ENCODE measurements at places on chromosomes 6 and 20. TPM values are rescaled to one million over a fixed set of nuclear protein-coding genes. Genes with fewer than 3 reads are reported as not detected.

SLC2A10 gene
- not detected for total RNA-seq

BMP6 gene
- not detected for total RNA-seq

PNLDC1 gene
- 0.35 TPM for total RNA-seq

PLAGL1 gene
- 6.3 TPM for total RNA-seq

MDFI gene
- not detected for total RNA-seq

FAM83C gene
- not detected for total RNA-seq

PGC gene
- not detected for total RNA-seq

OR2H1 gene
- total RNA-seq: not detected

CST7 gene
- 178 TPM for total RNA-seq

BNIP5 gene
- not detected for total RNA-seq

TGM3 gene
- not detected for total RNA-seq

TSPYL4 gene
- total RNA-seq: 16.9 TPM

CD109 gene
- total RNA-seq: 13.6 TPM

SLC26A8 gene
- total RNA-seq: not detected

OR2J2 gene
- not detected for total RNA-seq

ZFP57 gene
- not detected for total RNA-seq

TAF4 gene
- 20.0 TPM for total RNA-seq
